ENCODE measurements at places on chromosomes 6 and 20.

DNA sequence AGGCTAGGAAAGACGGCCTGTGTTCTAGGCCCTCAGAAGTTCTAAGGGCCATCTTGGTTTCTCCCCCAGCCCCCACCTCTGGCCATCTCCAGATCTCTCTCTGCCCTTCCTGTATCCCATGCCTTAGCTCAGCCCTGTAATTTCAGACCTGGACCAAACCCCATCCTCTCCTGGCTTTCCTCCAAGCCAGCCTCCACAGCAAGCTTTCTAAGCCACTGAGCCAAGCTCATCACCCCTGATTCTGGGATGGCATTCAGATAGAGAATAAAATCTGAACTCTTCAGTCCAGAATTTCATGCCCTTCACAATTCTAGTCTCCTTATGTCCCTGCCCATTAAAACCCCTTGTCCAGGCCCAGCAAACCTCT, 18.9 kb upstream of the CCM2L start:
- no peaks in the 10 kb centered on the region for H3K36me3 ChIP-seq
- no peak overlapping the region for H3K27ac ChIP-seq
- H3K27me3 ChIP-seq, result peaks cover 57% of the 10 kb centered on the region
- no peaks in the 10 kb centered on the region for H3K4me1 ChIP-seq

DNA sequence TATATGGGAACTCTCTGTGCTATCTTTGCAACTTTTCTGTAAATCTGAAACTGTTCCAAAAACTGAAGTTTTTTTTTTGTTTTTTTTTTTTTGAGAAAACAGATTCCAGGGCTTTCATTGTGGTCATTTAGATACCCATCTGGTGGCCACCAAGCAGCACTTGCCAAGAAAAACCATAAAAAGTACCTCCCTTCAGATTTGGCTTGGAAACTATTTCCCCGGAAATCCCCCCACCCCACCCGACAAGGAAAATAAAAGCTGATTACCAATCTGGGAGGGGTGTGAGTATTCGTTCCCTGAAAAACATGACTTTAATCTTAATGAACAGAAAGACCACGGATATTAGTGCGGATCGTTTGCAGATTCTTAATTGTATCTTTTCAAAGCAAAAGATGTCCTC, 1.9 kb downstream of the NFATC2 start:
- H3K27ac ChIP-seq, result peak overlapping the region; percentile 80
- H3K27me3 ChIP-seq, result no peaks in the 10 kb centered on the region
- no peak for DNase-seq
- H3K4me3 ChIP-seq, result peak overlapping the region; percentile 86

DNA sequence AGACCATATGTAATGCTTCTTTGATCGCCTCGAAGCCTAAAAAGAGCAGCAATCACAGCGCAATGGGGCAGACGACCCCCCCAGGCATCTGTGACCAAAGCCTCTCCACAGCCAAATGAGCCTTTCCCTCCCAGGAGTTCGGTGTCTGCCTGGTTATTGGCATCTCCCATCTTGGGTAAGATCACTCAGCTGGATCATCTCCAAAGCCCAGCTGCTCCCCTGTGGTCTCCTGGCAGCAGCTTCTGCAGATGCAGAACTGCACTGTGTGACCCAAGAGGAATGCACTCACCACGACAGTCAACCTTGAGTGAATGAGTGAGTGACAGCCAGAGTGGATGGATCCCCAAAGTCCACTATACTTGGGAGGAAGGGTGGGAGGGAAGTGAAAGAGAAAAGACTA, 44.8 kb upstream of the IYD start:
- no peak overlapping the region for H3K4me3 ChIP-seq
- no peak overlapping the region for H3K27ac ChIP-seq
- no peaks in the 10 kb centered on the region for H3K4me1 ChIP-seq
- no peak for DNase-seq
- H3K36me3 ChIP-seq, result no peaks in the 10 kb centered on the region

DNA sequence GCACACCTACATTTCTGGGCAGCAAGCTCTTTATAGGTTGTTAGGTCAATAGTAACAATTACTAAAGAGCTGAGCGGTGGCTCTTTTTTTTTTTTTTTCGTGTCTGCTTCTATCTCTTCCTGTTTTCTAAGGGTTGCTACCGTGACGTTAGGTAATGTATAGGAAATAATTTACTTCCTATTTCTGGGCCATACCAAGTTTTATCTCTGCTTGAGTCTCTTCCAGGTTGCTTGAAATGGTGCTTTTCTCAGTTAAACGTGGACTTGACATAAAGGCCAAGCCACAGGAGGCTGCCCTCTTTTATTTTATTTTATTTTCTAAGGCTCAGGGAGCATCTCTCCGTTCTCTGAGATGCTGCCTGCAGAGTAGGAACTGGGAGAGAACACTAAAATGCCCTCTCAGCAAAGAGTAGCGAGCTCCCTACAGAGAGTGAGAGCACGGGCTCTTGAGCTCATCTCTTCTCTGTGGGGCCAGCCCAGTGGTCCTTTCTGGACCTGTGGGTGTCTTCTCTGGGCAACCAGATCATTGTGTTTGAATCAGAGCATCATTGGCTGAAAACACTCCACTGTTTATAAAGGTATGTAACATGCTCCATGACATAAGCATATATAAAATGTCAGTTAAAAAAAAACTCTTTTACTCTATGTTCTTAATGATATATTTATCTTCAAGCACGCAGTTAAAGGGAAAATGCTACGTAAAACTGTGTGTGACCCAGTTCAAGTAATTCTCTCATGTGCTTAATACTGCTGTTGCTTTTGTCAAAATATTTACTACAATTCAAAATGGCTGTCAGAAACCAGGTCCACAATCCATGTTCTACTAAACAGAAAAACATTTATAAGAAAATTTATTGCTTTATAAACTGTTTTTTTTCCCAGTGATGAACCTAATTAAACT, at the start of gene ZNF831:
Gene ZNF831, plus strand, starts transcription at position 191 of the 900 bp plus-strand sequence. CDS start 27,199 bp downstream, outside the sequence.
- no peak within 1 kb of the TSS for H3K27ac ChIP-seq
- H3K27me3 ChIP-seq, result peaks cover 94% of the 10 kb centered on the region
- no peak within 1 kb of the TSS for H3K4me3 ChIP-seq
- no peak for DNase-seq
- no peaks in the 10 kb centered on the region for H3K4me1 ChIP-seq
- no peaks in the 10 kb centered on the region for H3K36me3 ChIP-seq

DNA sequence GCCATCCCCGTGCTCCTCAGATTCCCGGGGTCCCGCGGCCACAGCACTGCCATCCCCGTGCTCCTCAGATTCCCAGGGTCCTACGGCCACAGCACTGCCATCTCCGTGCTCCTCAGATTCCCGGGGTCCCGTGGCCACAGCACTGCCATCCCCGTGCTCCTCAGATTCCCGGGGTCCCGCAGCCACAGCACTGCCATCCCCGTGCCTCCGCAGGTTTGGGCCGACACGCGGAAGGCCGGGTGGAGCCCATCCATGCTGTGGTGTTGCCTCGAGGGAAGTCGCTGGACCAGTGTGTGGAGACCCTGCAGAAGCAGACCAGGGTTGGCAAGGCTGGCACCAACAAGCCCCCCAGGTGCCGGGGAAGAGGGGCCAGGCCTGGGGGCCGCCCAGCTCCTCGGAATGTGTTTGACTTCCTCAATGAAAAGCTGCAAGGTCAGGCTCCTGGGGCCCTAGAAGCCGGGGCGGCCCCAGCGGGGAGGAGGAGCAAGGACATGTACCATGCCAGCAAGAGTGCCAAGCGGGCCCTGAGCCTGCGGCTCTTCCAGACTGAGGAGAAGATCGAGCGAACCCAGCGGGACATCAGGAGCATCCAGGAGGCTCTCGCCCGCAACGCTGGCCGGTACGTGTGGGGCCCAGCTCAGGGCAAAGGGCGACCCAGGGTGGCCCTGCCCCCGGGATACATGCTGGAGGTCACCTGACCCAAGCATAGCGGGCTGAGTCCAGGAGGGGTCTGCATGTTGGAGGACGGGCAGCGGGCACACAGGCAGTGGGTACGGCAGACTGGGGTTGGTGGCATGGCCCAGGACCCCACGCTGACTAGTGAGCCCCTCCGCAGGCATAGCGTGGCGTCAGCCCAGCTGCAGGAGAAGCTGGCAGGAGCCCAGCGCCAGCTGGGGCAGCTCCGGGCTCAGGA, 1.3 kb upstream of the LIME1 start:
- H3K4me3 ChIP-seq, result no peak overlapping the region
- no peaks in the 10 kb centered on the region for H3K36me3 ChIP-seq

DNA sequence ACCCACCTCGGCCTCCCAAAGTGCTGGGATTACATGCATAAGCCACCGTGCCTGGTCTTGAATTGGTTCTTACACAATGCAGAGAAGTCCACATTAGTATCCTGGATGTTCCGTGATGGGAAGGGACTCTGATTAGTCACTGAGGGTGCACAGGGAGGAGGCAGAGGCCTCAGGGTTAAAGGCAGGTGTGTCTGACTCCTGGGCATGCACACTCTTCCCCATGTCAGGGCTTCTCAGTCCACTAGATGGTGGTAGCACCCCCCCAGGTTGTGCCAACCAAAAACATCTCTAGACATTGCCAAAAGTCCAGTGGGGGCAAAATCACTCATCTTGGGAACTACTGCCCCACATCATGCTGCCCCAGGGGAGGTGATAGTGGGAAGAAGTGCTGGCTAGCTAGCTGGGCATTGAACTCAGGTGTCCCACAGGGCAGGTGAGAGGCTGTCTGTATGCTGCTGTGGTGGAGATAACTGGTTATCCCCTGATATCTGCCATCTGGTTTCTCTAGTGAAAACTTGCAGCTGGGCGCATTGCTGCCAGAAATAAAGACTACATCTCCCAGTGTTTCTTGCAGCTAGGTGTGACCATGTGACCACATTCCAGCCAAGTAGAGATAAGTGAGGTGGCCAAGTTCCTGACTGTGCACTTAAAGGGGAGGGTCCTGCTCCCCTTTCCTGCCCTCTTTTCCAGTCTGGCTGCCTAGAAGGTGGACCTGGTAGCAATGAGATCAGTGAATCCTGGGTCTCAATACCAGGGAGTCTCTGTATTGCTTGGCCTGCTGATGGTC, 8.4 kb upstream of the NSFL1C start:
- H3K4me3 ChIP-seq, result no peak overlapping the region
- 0 out of 2 replicates have a peak, but pooled peaks cover under 1% of the 10 kb centered on the region for H3K4me1 ChIP-seq
- DNase-seq, result peak; percentile 39
- no peaks in the 10 kb centered on the region for H3K36me3 ChIP-seq

DNA sequence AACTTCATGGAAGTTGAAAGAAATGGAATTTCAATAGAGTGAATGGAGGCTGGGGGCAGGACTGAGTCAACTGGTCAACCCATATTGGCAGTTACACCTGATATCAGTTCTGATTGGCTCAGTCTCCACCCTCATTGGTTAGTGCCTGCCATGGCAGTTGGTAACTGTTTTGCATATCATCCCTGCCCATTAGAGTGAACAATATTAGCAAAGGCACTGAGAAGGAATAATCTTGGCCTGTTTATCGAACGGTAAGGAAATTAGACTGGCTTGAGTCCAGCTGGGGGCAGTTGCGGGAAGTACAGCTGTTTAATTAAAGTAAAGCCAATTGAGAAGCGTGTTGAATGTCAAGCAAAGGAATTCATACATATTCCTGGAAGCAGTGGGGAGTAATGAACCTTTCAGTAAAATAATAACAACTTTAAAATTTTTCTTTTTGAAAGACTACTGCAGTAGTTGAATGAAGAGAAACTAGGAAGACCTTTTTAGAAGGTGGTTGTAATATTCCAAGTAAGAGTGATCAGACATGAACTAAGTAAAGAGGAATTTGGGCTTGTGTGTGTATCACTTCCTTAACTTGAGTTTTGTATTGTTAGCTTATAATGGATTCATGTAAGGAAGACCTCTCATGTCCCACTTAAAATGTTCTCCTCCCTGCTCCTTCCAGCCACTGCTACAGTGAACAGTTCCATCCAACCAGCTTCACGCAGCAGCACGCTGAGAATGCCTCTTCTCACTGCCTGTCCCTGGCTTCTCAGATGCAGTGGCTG, 17.2 kb upstream of the FAM50B start:
- H3K27me3 ChIP-seq, result no peaks in the 10 kb centered on the region
- DNase-seq, result no peak
- no peak overlapping the region for H3K4me3 ChIP-seq
- no peak overlapping the region for H3K27ac ChIP-seq
- H3K36me3 ChIP-seq, result no peaks in the 10 kb centered on the region

GRCh38 chr20:10508468-10509251, 73.6 kb downstream of the SLX4IP start:
- H3K27ac ChIP-seq, result no peak overlapping the region
- H3K36me3 ChIP-seq, result no peaks in the 10 kb centered on the region
- H3K4me3 ChIP-seq, result no peak overlapping the region
- no peaks in the 10 kb centered on the region for H3K27me3 ChIP-seq
- peaks cover 12% of the 10 kb centered on the region for H3K4me1 ChIP-seq
- no peak for DNase-seq

GRCh38 chr6:82144007-82144851, 103.3 kb downstream of the IBTK start:
- peaks cover 24% of the 10 kb centered on the region for H3K4me1 ChIP-seq
- H3K4me3 ChIP-seq, result no peak overlapping the region
- H3K27ac ChIP-seq, result peak overlapping the region; percentile 54
- no peaks in the 10 kb centered on the region for H3K36me3 ChIP-seq

- H3K27me3 ChIP-seq, result no peaks in the 10 kb centered on the region
- no peak overlapping the region for H3K27ac ChIP-seq
- no peak for DNase-seq
- 0 out of 2 replicates have a peak, but pooled peaks cover 3% of the 10 kb centered on the region for H3K36me3 ChIP-seq
- no peak overlapping the region for H3K4me3 ChIP-seq
Observed at GRCh38 chr20:32204205-32205109, 3.1 kb downstream of the PLAGL2 start.

DNA sequence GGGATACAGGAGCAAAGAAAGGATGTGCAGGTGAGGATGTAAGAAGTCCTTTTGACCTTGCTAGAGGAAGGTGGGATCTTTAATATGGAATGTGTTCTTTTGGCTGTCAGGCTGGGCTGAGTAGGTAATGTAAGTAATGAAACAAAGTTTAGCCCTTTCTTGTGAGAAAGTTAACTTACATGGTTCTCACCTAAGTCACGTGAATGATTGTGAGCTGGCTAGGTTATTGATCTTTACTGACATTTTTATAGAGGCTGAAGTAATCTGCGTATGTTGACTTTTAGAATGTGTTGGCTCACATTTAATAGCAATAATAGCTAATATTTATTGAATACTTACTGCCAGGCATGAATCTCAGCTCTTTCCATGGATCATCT, 2.6 kb downstream of the TOP1 start:
- H3K4me3 ChIP-seq, result peak overlapping the region; percentile 96
- peaks cover 8% of the 10 kb centered on the region for H3K36me3 ChIP-seq
- H3K27me3 ChIP-seq, result no peaks in the 10 kb centered on the region
- peaks cover 41% of the 10 kb centered on the region for H3K4me1 ChIP-seq

GRCh38 chr6:37283671-37284151, 25.8 kb upstream of the TMEM217 start:
- H3K4me3 ChIP-seq, result no peak overlapping the region
- H3K27me3 ChIP-seq, result no peaks in the 10 kb centered on the region
- H3K36me3 ChIP-seq, result no peaks in the 10 kb centered on the region
- H3K27ac ChIP-seq, result no peak overlapping the region
- no peaks in the 10 kb centered on the region for H3K4me1 ChIP-seq

GRCh38 chr6:166776571-166776970, 149.5 kb upstream of the RPS6KA2 start:
- no peaks in the 10 kb centered on the region for H3K4me1 ChIP-seq
- no peak overlapping the region for H3K4me3 ChIP-seq
- H3K27me3 ChIP-seq, result no peaks in the 10 kb centered on the region
- no peak overlapping the region for H3K27ac ChIP-seq

Data from MM.1S (cell line).